Muscle of back (tissue), 13 donors: ENCODE measurements at places on chromosomes 13 and 19.

GRCh38 chr13:40362502-40362901, 303.9 kb downstream of the FOXO1 start:
- DNase-seq, result no peak

DNA sequence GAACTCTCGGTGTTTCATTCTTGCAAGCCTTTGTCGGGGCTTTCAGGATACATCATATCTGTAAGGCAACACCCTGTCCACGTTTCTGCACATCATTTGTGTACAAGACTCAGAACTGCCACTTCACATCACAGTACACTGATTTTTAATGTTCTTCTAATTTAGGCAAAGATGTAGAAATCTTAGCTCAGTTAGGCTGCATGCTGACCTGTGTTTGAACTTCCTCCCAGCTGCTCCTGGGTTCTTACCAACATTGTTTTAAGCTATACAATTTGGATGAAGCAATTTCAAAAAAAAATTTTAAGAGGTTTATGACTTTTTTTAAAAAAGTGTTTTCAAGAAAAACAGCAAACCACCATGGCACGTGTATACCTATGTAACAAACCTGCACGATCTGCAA, 1047.9 kb upstream of the SLC10A2 start:
- peak; percentile 45 for DNase-seq

- DNase-seq, result peak; percentile 56
These were observed 753.9 kb downstream of the OLFM4 start for GRCh38 chr13:53782488-53782961.

GRCh38 chr19:29568036-29569025, 37.8 kb upstream of the POP4 start:
- DNase-seq, result no peak

GRCh38 chr19:15251749-15252397, 19.6 kb upstream of the EPHX3 start:
- DNase-seq, result peak; percentile 96

- no peak for DNase-seq
These were observed 721 bp downstream of the TNFSF11 start for GRCh38 chr13:42574435-42575311.

- DNase-seq, result no peak
These were observed 49.4 kb upstream of the MIR17HG start for GRCh38 chr13:91298060-91298459.

GRCh38 chr19:5935473-5936291, 21.6 kb downstream of the CAPS start:
- DNase-seq, result no peak

DNA sequence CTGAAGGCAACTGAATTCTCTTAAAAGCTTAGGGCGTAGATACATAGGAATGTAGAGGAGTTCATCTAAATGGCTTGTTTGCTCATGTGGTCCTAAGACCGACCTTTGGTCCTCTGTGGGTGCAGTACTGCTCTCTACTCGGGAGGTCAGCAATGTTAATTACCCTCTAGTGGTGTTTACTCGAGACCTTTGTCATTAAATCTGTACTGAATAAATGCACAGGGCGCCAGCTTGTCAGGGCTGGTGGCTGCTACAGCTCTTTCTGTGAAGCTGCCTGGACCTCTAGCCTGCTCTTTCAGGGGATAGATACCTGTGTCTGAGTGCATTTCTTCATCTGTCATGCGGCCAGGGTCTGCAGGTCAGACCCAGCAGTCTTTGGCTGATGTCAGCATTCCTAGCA, 29.2 kb upstream of the MPHOSPH8 start:
- no peak for DNase-seq

- DNase-seq, result no peak
These were observed 138.3 kb upstream of the NBEA start for GRCh38 chr13:34803756-34804155.

DNA sequence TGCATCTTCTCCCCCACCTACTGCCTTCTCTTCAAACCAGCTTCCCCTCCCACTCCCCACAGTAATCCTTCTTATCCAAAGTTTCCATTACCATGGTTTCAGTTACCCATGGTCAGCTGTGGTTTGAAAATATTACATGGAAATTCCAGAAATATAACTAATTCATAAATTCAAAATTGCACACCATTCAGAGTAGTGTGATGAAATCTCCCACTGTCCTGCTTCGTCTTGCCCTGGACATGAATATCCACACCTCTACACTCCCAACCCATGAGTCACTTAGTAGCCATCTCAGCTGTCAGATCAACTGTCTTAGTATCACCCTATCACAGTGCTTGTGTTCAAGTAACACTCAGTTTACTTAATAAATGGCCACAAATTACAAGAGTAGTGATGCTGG, 3.8 kb upstream of the KCTD12 start:
- no peak for DNase-seq

DNA sequence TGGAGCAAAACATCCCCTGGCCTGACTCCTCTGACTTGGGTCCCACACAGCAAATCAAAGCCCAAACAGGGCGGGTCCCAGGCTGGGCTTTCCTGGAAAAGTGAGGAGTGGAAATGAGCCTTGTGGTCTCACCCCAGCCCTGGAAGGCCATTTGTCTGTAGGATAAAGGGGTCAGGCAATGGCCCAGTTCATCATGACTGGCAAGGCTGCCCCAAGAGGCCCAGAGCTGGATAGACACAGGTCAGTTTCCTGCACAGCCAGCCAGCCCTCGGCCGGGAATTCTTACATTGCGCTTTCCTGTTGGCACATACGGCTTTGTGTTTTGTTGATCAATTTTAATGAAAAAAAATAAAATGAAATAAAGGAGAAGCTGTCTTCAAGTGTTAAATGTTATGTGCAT, 174.3 kb downstream of the TSHZ3 start:
- DNase-seq, result no peak

DNA sequence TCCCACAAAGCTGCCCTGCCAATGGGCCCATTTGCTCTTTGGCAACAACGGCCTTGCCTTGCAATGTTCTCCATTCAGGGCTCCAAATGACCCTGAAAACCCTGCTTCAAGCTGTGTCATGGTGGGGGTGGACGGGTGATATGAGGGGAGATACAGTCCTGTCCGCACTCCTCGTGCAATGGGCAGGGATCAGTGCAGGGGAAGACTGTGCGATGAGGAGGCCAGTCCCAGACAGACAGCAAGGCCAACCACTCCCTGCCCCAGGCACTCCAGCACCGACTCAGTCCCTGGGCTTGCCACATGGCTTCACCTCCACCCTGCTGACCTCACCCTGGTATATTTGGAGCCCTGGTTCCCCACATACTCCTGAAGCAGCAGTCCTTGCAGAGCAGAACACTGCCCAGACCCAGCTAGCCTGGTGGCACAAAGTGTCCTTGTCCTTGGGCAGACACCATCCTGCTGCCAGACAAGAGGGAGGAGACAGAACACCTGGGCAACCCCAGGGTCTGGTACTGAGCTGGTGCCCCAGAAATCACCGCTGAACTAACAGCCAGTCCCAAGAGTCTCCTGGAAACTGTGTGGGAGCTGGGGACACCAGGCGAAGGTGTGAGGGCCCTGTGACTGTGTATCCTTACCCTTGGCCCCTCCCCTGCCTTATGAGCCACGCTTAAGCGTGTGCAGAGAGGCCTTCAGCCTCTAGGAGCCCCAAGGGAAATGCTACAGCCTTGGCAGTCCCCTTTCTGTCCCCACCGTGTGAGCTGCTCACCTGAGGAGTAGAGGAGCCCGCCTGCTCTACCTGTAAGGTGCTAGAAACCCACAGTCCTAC, 9.1 kb upstream of the SLC35E1 start:
- no peak for DNase-seq

- DNase-seq, result peak; percentile 98
These were observed at the start of gene ZNF285 for GRCh38 chr19:44401139-44402115. Gene ZNF285, minus strand, starts transcription at chr19:44401608. Its CDS starts 4,395 bp downstream, at chr19:44397213.

DNA sequence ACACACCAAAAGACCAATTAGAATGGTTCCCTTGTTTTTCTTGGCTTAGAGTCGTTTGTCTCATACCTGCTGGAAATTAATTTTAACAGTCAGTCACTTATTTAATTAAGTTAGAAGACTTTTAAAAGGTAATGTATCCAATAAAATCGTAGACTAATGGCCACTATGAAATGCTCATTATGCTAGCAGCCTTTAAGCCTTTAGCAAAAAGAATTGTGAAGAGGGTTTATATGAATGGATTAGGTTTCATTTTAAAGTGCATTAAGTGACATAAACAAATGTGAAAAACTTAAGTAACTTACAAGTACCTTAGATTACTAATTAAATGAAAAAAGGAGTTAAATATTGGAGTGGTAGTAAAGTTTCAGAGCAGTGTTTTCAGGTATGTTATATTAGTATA, 139.6 kb downstream of the RXFP2 start:
- DNase-seq, result no peak

DNA sequence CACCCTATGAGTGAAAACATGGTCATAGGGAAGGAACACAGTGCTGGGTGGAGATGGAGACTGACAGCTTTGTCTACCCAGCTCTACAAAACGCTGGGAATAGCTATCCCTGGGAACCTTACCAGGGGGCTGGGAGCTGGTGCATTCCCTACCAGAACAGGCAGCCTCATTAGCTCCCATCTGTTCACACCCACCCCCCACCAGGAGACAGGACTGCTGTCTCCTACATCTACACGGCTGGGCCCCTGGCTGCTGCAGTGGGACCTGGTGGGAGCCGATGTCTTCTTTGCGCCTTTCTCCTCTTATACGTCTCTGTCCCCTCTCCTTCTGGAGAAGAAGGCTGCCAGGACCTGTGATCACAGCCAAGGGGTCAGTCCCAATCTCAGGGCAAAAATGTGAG, 90.8 kb downstream of the UQCRFS1 start:
- no peak for DNase-seq

DNA sequence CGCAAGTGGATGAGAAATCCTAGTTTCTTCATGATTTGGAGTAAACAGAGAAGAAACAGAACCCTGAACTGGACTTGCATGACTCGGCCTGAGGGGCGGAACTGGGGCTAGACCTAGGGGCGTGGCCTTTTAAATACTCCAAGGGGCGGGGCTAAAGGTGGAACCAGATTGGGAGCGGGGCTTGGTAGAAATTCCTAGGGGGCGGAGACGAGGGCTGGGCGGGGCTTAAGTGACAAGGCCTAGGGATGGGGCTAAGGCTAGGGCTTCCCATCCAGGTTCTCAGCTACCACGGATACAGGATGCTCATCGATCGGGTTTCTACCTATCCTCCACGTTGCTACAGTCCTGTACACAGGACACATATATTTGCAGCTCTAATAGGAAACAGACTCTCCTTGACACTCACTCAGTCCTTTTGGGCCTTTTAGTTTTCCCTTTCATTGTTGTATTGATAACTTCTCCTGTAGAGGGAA, 372 bp upstream of the ZNF699 start:
- no peak for DNase-seq

GRCh38 chr13:107964395-107964794, 250.9 kb downstream of the LIG4 start:
- peak; percentile 30 for DNase-seq

- no peak for DNase-seq
These were observed at the start of gene PLPP2 for GRCh38 chr19:291006-291521. Gene PLPP2, minus strand, starts transcription at chr19:291403. Its CDS starts 67 bp downstream, at chr19:291336.

DNA sequence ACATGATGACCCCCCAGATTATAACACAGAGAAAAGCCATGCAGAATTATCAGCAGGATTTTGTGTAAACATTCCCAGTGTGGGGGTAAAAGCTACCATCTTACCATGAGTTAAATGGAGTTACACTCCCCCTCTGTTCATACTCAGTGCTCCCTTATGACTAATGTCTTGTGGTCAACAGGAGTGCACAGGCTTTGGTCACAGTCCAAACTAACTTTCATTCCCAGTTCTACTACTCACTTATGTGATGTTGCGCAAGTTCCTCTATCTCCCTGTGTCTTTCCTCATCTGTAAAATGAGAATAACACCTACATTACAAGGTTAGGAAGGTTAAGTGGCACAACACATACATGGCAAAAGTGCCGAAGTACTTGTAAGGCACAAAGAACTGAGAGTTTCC, 277.9 kb downstream of the RBM26 start:
- DNase-seq, result no peak

- no peak for DNase-seq
These were observed 81.1 kb downstream of the UFM1 start for GRCh38 chr13:38430796-38431195.

- no peak for DNase-seq
These were observed 134.5 kb upstream of the KL start for GRCh38 chr13:32881777-32882145.
